Naive B cell (primary cell): ENCODE measurements at places on chromosomes 6 and 20.

DNA sequence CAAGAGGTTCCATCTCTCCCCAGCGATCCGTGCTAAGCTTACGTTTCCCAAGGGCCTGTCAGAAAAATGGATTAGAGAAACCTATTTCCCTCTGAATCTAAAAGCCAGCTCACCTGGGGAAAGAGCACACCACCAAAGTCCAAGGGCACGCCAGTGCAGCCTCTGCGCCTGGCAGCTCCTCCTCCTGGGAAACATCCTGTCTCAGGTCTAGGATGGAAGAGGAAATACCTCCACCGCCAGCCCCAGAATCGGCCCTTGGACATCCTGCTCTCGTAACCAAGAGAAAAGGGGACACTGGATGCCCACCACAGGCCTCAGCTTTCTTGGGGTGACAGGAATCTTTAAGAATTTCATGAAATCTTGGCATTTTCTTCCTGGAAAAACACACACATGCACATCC lies 18.7 kb downstream of the RAMACL start:
- DNase-seq = no peak

DNA sequence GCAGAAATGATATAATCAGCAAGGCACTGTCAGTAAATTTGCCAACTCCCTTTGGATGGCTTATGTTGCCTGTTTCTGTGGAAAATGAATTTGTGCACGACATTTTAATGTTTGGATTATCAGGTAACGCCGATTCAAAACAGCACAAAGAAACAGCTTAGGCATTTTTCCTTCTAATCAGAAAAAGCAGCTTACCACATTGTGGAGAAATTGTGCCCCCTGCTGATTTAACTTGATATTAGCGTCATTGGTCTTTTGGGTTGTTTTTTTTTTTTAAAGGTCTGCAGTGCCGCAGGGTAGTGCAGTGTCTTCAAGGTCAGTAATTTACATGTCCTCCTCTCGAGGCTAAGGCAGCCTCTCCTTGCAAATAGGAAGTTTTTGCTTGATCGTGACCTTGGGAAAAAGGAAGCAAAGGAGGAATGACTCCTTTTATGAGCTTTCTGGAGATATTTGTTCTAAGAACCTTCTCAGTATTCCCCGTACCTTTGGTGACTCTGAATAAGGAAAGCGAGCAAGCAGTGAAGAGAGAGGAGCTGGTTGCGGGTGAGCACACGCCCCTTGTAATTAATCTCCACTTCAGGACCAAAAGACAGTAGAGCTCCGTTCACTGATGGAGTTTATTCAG lies 79.1 kb downstream of the ELOVL4 start:
- peak; percentile 10 for DNase-seq

GRCh38 chr6:106141441-106142237 lies 55.5 kb downstream of the PRDM1 start:
- no peak for DNase-seq

- no peak for DNase-seq
These were observed 72.5 kb downstream of the ANKS1A start for GRCh38 chr6:34961574-34961973.

DNA sequence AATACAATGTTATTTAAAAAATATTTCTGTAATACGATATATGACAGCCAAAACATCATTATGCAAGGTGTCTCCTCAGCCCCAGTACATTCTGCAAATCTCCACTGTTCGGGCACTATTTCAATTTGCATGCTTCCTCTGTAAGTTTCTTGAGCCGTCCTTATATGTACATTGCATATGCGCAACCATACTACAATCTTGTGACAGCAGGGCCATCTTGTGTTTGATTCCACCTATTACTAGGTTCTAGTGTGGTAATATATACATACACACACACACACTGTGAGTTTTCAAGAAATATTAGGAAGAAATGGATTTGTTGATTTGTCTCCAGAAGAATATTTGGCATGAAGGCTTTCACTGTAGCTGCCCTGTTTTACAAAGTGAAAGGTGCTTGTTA lies 9.8 kb downstream of the LYRM4 start:
- DNase-seq = no peak

GRCh38 chr6:24996269-24996836 lies 60.6 kb upstream of the RIPOR2 start:
- DNase-seq = no peak

DNA sequence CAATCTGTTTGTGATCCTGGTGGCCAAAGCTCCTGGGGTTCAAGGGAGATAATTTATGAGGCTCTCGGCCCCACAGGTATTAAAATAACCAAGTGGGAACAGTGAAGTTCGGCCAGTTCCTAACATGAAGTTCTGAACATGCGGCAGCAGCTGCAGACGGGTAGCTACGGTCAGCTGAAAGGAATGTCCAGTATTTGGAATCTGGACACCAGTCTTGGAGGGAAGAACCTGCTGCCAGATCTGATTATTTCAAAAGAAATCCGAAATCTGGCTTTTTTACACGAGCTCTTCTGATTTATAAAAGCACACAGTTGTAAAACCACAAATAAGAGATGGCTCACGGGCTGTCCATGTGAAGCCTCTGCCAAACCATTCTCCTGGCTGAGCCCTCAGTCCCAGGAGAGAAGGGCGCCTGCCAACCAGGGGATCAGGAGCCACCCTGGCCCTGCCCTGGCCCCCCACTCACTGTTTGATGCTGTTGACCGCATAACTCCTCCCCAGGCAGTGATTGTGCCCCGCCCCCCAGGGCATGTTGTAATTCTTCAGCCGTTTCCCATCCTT lies 28.2 kb upstream of the KCNB1 start:
- DNase-seq = no peak

GRCh38 chr20:8018958-8019245 lies 659 bp downstream of the TMX4 start:
- DNase-seq = peak; percentile 76

GRCh38 chr6:107740496-107741190 lies 83.5 kb downstream of the SCML4 start:
- no peak for DNase-seq

DNA sequence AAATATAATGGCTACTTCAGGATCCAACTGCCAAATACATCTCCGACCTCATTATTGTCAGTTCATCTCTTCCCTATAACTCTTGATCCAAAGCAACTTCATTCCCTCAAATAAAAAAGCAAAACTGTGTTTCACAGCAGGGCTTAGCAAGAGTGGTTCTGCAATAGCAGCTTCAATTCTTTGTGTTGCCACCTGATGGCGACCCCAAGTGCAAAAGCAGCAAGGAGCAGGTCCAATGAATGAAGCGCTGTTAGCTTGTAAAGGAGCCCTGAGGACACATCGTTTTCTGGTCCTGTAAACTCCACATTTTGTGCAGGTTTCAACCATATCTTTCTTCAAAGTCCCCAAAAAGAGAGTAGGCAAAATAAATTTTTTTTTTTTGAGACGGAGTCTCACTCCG lies 19.6 kb downstream of the RTN4IP1 start:
- DNase-seq = peak; percentile 42

DNA sequence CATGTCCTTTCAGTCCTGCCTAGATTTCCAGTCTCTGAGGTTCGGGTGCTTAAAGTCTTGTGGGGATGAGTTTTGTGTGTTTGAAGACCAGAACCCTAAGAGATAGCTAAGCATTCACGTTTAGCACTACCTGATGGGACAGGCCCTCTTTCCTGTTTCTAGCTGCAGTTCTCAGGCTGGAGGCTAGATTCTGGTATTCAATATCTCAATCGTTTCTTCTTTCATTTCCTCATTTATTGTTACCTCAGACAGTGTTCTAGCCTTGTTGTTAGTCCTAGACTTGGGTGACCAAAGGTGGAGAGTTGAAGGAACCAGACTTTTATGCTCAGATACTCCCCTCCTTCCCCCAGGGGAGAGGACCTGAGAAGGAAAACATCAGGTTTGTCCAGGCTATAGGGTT lies 16.8 kb downstream of the CEP250 start:
- no peak for DNase-seq

- DNase-seq = no peak
These were observed 4.3 kb downstream of the MYT1 start for GRCh38 chr20:64168381-64169090.
